ENCODE measurements at places on chromosomes 12 and 14. TPM values are rescaled to one million over a fixed set of nuclear protein-coding genes. Genes with fewer than 3 reads are reported as not detected.

DNA sequence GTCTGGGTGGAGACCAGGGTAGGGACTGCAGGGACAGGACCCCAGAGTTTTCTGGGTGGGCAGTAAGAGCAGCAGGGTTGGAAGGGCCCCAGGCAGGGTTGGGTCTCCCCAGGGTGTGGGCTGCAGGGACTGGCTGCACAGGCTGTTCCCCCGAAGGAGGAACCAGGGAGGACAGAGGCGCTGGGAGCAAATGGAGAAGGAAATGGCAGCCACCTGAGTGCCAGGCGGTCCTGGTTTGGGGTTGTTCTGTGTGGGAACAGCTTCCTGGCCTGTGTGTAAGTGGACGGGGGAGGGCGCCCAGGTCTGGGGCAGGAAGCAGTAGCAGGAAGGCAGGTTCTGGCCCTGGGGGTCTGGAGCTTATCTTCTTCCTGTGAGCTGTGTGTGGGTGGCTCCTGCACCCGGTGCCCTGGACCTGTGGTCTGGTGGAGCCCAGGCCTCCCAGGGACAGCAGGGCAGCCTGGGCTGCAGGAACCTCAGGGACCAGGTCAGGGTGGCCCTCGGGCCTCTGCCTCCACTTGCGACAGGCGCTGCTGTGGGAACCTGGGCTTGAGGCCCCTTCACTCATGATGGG, 372.8 kb downstream of the TMEM121 start:
- DNase-seq: no peak

DNA sequence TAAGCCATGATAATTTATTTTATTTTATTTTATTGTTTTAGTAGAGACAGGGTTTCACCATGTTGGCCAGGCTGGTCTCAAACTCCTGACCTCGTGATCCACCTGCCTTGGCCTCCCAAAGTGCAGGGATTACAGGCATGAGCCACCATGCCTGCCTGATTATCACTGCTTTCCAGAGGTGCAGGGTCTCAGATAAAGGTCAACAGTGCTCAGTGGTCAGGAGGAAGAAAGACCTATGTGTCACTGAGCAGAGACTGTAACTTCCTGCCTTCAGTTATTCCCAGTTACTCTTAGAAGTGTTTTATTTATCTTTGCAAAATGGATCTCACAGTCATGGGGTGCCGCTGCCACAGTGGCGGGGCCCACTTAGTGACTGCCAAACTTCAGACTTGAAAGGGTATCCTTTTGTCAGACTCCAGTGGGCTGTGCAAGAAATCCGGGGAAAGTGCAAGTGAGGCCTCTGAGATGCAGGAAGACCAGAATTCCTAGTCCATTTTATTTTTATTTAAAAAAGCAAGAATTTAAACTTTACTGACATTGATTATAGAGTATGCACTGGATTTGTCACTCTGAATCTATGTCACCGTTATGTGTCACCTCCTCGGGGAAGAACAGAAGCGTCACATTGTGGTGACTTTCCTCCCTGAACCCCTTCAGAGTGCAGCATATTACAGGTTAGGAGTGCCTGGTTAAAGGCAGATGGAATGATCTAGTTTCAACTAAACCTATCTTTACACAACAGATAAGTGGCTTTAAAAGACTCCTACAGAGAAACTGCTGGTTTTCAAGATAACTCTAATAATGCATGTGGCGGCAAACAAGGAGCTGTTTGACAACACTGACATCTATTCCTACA, 59.1 kb upstream of the BICD1 start:
- DNase-seq: no peak

DNA sequence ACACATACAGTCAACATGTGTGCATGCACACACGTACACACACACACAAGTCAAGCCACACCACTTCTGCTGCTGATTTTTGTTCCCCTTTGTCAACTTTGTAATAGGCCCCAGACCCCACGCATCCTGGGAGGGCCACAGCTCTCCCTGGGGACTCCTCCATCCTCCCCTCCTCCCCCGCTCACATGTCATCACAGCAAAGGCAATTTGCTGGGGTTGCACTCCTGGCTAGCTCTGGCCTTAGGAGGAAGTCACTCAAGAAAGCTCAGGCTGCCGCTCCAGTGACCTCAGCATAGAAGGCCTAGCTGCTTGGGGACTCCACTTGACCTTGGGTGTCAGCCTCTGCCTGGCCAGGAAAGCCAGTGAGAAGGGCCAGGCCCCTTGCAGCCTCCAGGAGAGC, 27.2 kb downstream of the NGB start:
- DNase-seq: no peak

DNA sequence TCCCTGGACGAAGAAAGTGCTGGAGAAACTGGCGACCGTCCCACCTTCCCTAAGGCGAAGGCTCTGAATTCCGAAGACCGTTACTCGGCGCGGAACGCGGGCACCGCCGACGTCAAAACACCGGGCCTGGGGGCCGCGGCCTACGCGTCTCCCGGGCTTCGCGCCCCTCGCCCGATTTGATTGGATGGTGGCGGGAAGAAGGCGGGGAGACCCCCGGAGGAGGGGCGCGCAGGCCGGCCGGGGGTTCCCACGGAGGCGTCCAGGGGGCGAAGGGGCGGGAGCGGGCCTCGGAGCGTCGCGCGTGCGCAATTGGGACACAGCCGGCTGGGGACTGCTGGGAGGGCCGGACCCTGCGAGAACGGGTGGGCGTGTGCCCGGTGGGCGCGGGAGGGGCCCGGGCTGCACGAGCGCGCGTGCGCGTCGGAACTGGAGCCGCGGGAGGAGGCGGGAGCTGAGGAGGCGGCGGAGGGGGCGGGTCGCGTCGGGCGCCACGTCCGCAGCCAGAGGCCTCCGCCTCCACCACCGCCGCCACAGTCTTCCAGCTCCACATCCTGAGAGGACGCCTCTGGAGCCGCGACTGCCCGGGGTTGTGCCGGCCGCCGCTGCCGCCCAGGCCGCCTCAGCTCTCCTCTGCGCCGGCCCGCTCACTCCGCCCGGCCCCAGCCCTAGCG, at the start of gene TMEM263:
Gene TMEM263 (plus strand): TSS at position 531 of the 671 bp plus-strand sequence. CDS start 11,210 bp downstream, outside the sequence.
- peak; percentile 97 for DNase-seq

- no peak for DNase-seq
Measured at GRCh38 chr14:96762650-96763049, 34.5 kb upstream of the VRK1 start.

DNA sequence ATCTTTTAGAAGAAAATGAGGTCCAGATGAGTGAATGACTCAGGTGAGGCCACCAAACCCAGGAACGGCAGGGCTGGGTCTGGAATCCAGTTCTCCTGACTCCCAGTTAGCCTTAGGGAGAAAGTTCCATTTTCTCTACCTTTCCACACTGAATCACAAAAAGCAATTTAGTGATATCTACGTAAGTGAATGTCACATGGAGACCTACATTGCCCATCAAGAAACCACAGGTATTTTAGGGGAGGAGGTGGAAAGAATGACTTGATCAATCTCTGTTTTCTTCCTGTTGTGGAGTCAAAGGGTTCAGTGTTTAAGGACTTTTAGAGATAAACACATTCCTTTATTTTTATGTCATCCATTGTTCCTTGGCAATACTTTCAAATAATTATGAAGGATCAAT, 106.9 kb upstream of the PTPRB start:
- no peak for DNase-seq

DNA sequence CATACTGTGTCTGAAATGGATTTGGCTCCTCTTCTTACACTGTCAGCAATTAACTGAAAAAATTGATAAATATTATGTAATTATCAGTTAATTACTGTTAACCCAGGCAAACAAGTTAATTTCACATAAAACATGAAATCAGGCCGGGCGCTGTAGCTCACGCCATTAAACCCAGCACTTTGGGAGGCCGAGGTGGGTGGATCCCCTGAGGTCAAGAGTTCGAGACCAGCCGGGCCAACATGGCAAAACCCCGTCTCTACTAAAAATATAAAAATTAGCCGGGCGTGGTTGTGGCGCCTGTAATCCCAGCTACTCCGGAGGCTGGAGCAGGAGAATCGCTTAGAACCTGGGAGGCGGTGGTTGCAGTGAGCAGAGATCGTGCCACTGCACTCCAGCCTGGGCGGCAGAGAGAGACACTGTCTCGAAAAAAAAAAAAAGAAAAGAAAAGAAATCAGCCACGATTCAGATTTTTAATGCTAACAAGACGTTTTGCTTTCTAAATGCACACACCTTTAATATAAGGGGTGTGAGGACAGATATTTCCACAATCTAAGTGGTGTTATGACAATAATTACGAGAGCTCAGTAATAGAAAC, 473 bp upstream of the TMEM19 start:
- DNase-seq: no peak

DNA sequence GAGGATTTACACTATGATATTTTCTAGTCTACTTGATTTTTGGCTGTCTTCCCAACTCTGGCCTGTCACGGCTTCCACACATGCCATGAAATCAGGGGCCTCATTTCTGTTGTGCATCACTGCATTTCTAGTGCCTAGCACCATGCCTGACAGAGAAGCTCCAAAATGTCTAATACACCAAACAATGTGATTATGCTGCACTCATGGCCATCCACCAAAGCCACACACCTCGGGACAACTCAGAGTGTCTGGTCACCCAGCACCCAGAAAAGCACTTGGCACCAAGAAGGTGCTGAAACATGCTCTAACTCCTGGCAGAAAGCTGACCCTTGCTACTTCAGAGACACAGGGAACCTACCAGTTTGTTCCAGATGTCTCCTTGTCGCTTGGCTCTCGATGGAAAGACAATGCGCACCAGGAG, 11.3 kb downstream of the GCN1 start:
- no peak for DNase-seq

DNA sequence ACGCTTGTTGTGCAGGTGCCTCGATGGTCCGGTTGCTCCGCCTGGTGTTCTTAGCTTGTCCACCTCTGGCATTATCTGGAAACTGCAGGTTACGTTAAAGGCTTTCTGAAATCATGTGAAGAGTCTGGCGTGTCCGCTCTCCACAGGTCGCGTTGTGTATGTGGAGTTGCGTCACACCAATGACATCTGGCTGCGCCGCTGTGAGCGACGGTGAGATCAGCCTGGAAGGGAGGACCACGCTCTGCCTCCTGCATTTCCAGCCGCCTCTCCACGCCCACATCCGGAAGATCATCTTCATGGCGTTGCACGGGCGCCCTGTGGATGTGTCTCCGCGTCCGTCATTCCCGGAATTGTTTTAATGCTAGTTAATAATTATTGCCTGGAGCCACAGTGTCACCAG, 50.6 kb upstream of the GALNT9 start:
- no peak for DNase-seq

DNA sequence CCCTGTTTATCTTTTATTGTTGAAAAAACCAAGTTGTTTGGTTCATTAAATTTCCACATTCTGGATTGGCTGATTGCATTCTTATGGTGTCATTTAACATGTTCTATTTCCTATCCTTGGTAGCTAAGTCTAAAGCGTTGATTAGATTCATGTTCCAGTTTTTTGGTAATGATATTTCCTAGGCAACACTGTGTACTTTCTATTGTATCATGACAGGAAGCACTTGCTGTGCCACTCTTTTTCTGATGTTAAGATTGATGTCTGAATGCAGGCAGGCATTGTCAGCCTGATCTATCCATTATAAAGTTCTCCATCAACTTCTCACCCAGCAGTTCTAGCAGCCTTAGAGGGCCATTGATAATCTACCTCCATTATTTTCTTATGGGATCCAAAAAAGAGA, 91.1 kb upstream of the ARID2 start:
- no peak for DNase-seq

DNA sequence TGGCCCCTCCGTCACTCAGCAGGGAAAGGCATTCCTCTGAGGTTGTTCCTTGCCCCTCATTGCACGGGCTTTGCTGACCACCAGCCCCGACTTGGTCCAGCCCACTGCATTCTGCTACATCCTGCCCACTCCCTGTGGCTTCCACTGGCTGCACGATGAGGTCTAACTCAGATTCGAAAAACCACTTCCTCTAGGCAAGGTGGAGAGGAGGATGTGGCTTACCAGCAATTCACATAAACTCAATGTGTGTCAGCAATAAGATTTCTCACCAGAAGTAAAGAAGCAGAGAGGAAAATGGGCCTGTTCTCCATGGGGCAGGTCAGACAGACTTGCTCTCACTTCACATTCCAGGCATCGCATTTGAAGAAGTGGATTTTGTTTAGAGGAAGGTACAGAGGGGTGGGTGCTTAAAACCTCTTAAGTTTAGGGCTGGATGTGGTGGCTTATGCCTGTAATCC, 14.7 kb downstream of the GPR68 start:
- DNase-seq: no peak

- DNase-seq: peak; percentile 77
Measured at GRCh38 chr14:56119201-56119981, 1.2 kb downstream of the PELI2 start.

DNA sequence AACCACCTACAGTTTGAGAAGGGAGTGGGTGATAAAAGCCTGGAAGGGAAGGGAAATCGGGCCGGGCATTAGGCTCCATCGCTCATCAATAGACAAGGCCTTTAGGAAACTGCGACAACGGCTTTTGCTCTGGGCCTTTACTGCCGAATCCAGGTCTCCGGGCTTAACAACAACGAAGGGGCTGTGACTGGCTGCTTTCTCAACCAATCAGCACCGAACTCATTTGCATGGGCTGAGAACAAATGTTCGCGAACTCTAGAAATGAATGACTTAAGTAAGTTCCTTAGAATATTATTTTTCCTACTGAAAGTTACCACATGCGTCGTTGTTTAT, 261 bp upstream of the RNU7-1 start:
- peak; percentile 80 for DNase-seq

GRCh38 chr14:63551332-63551731, 8.2 kb upstream of the PPP2R5E start:
- DNase-seq: no peak

DNA sequence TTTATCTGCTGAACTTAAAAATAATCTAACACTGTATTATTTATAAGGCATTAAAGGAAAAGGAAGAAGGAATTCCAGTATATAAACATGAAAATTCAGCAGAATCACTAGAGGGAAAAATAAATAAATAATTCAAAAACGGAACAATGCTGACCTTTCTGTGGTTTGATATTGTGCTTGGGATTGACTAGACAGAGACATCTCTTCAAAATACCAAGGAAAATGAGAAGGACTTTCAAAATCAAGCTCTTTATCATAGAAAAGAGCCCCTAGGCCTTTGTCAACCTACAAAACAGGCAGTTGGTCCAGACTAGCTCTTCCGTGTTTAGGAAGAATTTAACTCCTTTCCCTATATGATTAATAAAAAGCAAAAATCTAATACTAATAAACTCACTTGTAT, 6.3 kb upstream of the FLRT2 start:
- DNase-seq: no peak

- DNase-seq: no peak
Measured at GRCh38 chr12:69240631-69240995, 1.2 kb downstream of the CPSF6 start.

- peak; percentile 93 for DNase-seq
Measured at GRCh38 chr12:124389138-124389724, 94.3 kb downstream of the RFLNA start.

- peak; percentile 77 for DNase-seq
Measured at GRCh38 chr12:57461276-57461916, 1.8 kb downstream of the GLI1 start.

Gene SMAGP
- 2.8 TPM for total RNA-seq

Gene CISTR
- total RNA-seq: 0.83 TPM

Gene SALL2
- total RNA-seq: 3.1 TPM

Gene KRT82
- not detected for total RNA-seq

Gene CCDC38
- 0.08 TPM for total RNA-seq

Gene HECTD4
- 20.0 TPM for total RNA-seq

Gene CFAP73
- not detected for total RNA-seq
